T-helper 17 cell (primary cell): ENCODE measurements at places on chromosomes 5 and 9. TPM values are rescaled to one million over a fixed set of nuclear protein-coding genes. Genes with fewer than 3 reads are reported as not detected.
A peak's percentile ranks its signal among the peaks of the same experiment; 100 is the strongest.

- no peak overlapping the region for H3K4me3 ChIP-seq
- peaks cover 3% of the 10 kb centered on the region for H3K36me3 ChIP-seq
- H3K27ac ChIP-seq = no peak overlapping the region
- H3K4me1 ChIP-seq = no peaks in the 10 kb centered on the region
- peaks cover 7% of the 10 kb centered on the region for H3K27me3 ChIP-seq
- DNase-seq = no peak
Measured at GRCh38 chr5:11909471-11909870, 5.2 kb upstream of the CTNND2 start.

EEIG1 gene
- total RNA-seq = 254 TPM

CCDC171 gene
- 1.5 TPM for total RNA-seq

BTNL9 gene
- total RNA-seq = 1.8 TPM

DNA sequence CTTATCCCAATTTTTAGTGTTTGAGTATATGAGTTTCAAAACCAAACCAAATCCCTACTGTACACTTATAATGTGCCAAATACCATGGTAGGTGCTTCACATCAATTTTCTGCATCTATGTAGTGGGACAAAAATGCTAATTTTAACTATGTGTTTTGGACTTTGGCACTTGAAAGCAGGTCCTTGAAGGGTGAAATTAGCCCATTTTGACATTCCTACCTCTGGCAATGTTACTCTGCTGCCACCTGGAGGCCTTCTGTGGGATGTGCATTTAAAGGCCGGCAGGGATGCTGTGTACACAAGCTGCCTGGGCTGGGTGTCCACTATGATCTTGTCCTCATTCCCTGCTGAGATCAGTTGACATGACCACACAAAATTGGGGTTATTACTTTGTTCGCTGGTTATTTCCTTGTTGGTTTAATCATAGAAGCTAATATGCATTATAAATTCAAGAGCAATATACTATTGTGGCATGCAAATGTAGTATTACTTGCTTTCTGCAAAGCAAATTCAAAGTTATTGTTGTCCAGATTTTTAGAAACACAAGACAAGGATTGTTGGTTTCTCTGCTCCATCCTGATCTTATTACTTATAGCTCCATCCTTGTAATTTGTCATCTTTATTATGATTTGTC lies 166.8 kb downstream of the ARHGEF28 start:
- H3K27ac ChIP-seq = no peak overlapping the region
- H3K27me3 ChIP-seq = peaks cover 61% of the 10 kb centered on the region
- H3K4me1 ChIP-seq = peaks cover 6% of the 10 kb centered on the region
- DNase-seq = peak; percentile 46
- no peak overlapping the region for H3K4me3 ChIP-seq

GRCh38 chr9:35603506-35603985 lies 1.5 kb upstream of the TESK1 start:
- H3K27ac ChIP-seq = peak overlapping the region; percentile 99
- H3K27me3 ChIP-seq = no peaks in the 10 kb centered on the region
- DNase-seq = no peak
- peak overlapping the region; percentile 100 for H3K4me3 ChIP-seq
- H3K36me3 ChIP-seq = peaks cover 5% of the 10 kb centered on the region
- peaks cover 30% of the 10 kb centered on the region for H3K4me1 ChIP-seq

GLDC gene
- total RNA-seq = 1.1 TPM

- DNase-seq = no peak
- H3K27ac ChIP-seq = no peak overlapping the region
Measured at GRCh38 chr5:45376417-45376816, 319.8 kb downstream of the HCN1 start.

GRCh38 chr5:145689235-145689634 lies 145.9 kb downstream of the PRELID2 start:
- no peaks in the 10 kb centered on the region for H3K4me1 ChIP-seq
- no peak overlapping the region for H3K4me3 ChIP-seq
- DNase-seq = no peak
- no peaks in the 10 kb centered on the region for H3K27me3 ChIP-seq
- H3K36me3 ChIP-seq = no peaks in the 10 kb centered on the region
